Activated T-cell treated with anti-CD3 and anti-CD28 coated beads, Interleukin-2, amount 50 U/mL, for 24 hours (primary cell): ENCODE measurements at places on chromosomes 2 and 18.
A peak's percentile ranks its signal among the peaks of the same experiment; 100 is the strongest.

DNA sequence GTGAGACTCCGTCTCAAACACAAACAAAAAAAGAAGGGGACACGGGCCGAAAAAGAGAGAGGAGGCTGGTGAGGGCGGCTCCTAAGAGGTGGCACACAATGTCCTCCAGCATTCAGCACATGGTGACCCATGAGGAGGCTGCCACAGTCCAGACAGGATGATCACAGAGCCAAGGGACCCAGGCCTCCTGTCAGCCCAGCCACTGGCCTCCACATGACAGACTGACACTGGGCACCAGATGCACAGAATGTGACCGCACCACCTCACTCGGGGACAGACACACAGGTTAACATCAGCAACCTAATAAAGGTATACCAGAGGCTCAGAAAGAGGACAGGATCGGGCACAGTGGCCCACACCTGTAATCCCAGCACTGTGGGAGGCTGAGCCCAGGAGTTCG, 21.0 kb downstream of the PASK start:
- DNase-seq = no peak

GRCh38 chr2:218501665-218502064, 66.5 kb downstream of the USP37 start:
- DNase-seq = no peak

- DNase-seq = no peak
Observed at GRCh38 chr2:74659462-74659861, 5.4 kb downstream of the SEMA4F start.

DNA sequence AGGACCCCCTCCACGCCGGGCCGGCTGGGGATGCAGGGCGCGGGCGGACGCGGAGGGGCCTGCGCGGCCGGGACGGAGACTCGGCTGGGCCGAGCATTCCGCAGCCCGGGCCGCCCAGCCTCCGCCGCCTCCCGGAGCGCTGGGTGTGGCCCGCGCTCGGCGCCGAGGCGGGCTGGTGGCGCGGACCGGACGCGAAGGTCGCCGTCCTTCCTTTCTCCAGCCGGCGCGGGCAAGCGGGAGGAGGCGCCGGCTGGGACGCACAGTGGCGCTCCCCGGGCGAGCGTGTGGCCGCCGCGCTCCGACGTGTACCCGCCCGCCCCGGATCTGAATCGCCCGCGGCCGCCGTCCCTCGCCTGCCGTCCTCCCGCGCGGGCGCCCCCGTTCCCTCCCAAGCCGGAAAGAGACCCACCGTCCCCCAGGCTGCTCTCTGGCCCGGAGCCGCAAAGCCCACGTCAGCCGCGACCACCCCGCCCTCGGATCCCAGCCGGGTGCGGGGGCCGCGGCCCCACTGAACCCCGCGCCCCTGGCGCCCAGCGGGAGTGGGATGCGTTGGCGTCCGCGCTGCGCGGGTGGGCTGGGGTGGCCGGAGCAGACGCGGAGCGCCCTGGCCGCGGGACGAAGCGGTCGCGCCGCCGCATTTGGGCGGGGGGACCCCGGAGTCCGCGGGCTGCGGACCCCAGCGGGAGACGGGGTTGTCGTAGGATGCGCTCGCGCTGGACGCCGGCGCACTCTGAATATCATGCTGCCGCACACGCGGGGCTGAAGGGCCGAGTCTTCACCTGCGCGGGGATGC, 634 bp downstream of the SPATS2L start:
- peak; percentile 56 for DNase-seq

DNA sequence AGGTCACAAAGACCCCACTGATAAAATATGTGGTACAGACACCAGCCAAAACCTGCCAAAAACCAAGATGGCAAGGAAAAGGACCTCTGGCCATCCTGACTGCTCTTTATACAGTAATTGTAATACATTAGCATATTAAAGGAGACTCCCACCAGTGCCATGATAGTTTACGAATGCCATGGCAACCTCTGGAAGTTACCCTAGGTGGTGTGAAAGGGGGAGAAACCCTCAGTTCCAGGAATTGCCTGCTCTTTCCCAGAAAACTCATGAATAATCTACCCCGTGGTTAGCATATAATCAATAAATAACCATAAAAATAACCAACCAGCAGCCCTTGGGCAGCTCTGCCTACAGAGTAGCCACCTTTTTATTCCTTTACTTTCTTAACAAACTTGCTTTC, 129.8 kb upstream of the EPB41L3 start:
- DNase-seq = no peak

DNA sequence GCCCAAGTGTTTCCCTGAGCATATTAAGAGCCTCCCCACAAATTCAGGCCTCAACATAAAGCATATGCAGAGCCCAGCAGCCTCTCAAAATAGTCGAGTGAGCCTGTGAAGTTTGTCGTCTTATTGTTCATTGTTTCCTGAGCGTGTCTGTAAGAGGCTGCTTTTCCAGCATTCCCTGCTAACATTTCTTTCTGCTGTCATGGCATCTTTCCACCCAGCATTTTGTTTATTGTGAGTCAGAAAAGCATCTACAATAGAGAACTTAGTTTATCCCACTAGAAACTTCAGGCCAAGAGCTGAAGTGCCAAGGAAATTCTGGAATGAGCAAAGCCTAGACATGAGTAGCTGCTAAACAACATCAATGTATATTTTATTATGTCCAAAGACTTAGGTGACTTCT, 46.3 kb upstream of the STAM2 start:
- DNase-seq = no peak

DNA sequence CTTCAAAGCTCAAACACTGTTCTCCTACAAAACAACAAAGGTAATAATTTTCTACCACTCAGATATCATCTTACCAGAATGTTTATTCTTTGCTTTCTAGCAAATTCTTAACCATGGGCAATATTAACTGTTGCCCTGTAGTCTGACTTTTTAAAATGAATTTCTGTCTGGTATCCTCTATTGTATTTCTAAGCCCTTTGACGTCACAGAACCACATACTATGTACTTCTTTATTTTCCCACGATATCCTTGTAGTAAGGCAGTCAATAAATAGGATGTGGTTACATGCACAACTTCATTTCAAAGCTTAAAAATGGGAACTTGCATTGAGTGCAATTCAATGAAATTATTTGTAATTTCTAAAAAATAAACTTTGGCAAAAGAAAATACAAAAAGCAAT, 58.7 kb downstream of the THADA start:
- no peak for DNase-seq

GRCh38 chr2:10912076-10912731, 470 bp downstream of the KCNF1 start:
- no peak for DNase-seq

- DNase-seq = no peak
Observed at GRCh38 chr2:63078852-63079606, 28.4 kb downstream of the OTX1 start.

- DNase-seq = no peak
Observed at GRCh38 chr18:33841221-33841967, 263.4 kb downstream of the ASXL3 start.
